Large intestine (tissue), 12 donors: ENCODE measurements at places on chromosomes 6 and 20.

GRCh38 chr20:48728042-48728825 lies 99.6 kb downstream of the PREX1 start:
- DNase-seq = no peak

DNA sequence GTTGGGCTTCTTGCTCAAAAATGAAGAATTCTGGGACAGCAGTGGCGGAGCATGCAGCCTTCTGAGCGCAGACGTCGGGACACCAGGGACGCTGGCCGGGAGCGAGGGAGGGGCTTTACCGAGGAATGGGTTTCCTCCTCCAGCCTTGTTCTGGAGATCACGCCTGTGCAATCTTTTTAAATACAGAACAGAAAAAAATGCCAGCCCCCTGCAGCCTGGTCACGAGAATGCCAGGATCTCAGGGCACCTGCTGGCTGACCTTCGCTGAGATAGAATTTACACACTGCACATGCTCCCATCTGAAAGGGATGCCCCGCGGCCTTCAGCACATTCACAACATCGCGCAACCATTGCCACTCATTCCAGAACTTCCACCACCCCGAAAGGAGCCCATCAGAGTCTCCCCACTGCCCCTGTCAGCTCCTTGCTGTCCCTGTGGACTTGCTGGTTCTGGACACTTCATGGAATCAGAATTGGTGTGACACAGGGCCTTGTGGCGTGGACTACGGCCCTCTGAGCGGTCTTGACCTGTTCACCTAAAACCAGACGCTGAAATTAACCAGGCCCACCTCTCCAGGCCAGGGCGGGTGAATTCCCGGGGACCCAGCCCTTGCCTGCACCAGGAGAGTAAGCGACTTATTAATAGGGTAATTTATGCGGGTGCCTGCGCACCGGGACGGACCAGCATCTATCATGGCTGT lies 20.6 kb upstream of the BHLHE23 start:
- no peak for DNase-seq

GRCh38 chr20:39338469-39339376 lies 376.6 kb downstream of the DHX35 start:
- no peak for DNase-seq

- DNase-seq = peak; percentile 16
Measured at GRCh38 chr6:85449818-85450759, at the start of gene NT5E. TSS of gene NT5E (plus strand) at chr6:85450083. CDS start at chr6:85450140, 57 bp downstream.

GRCh38 chr6:135631821-135632220 lies 134.3 kb upstream of the AHI1 start:
- DNase-seq = no peak

DNA sequence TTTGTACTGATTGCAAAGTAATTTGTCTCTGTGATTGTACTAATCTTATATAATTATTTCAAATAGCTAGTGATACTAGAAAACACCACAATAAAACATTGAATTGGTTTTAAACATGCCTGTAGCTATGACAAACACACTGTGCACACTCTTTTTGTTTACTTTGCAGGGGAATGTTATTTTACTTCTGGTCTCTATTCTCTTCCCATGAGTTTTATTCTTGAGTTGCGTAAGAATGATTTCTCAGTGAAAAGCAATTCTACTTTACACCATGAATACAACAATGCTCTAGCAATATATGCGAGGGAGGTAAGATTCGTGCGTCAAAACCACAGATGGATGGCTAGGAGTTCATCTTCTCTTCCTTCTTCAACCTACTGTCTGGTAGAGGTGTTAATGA lies 68.4 kb upstream of the PHACTR1 start:
- DNase-seq = no peak

GRCh38 chr6:161048641-161049040 lies 57.1 kb downstream of the MAP3K4 start:
- no peak for DNase-seq
